ENCODE measurements at places on chromosomes 3 and 15.

GRCh38 chr15:49652922-49653321 lies 32.1 kb downstream of the DTWD1 start:
- DNase-seq = no peak

- peak; percentile 5 for DNase-seq
Observed at GRCh38 chr15:58628206-58628947, 121.1 kb downstream of the ADAM10 start.

- no peak for DNase-seq
Observed at GRCh38 chr15:75760704-75761435, 48.2 kb upstream of the CSPG4 start.

DNA sequence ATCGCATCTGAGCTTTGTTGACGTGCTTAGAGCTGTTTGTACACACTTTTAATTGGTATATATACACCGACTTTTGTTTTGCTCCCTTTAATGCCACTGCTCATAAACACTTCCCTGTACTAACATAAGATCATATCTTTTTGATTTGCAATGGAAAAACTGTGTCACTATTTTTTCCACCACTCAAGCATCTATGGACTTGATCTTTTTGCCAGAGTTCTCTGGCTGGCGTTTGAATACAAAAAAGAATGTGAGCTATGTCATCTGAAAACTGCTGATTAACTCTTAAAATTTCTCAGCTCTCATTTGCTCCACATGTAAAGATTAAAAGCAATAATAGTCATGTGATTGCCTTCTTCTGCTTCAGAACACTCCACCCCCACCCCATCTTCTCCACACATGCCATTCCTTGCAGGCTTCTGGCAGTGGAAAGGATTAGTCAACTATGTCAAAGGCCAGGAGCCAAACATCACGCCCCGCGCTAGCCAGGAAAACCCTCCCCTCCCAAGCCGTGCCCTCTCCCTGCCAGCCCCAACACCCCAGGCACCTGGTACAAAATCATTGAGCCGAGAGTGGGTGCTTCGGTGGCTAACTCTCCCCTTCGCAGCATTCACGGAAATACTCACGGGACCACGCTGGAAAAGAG lies 123.4 kb upstream of the MEF2A start:
- peak; percentile 93 for DNase-seq

GRCh38 chr3:127274200-127274760 lies 13.6 kb downstream of the PRR20G start:
- no peak for DNase-seq

DNA sequence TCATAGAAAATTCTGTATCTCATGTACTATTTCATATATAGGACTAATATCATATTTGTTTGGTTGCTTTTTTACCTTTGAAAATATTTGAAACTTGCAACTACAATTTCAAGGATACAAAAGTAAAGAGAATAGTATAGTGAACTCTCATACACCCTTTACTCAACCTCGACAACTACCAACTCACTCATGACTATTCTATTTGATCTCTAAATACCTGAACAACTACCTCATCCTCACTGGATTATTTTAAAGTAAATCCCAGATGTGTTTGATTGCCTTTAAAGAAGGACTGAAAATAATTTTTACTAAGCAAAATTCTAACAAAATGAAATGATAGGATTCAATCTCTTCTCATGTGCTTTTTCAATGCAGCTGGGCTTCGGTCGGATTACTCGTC lies 12.1 kb downstream of the TMPRSS7 start:
- no peak for DNase-seq

DNA sequence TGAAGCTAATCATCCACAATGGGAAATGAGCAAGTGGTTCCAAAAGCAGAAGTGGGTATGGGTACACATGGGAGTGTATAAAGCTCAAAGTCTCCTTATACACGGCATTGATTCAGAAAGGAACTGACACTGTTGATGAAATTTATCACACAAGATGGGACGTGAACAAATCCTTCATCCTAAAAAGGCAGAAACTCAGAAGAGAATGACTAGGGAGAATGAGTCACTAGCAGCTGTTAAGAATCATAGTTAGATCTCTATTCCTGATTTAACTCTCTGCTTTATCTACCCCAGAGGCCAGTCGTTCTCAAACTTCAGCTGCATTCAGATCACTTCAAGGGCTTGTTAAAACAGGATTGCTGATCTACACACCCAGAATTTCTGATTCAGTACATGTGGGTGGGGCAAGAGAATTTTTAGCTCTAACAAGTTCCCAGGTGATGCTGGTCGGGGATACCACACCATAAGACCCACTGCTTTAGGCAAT lies 97.7 kb upstream of the PHLDB2 start:
- DNase-seq = peak; percentile 50

DNA sequence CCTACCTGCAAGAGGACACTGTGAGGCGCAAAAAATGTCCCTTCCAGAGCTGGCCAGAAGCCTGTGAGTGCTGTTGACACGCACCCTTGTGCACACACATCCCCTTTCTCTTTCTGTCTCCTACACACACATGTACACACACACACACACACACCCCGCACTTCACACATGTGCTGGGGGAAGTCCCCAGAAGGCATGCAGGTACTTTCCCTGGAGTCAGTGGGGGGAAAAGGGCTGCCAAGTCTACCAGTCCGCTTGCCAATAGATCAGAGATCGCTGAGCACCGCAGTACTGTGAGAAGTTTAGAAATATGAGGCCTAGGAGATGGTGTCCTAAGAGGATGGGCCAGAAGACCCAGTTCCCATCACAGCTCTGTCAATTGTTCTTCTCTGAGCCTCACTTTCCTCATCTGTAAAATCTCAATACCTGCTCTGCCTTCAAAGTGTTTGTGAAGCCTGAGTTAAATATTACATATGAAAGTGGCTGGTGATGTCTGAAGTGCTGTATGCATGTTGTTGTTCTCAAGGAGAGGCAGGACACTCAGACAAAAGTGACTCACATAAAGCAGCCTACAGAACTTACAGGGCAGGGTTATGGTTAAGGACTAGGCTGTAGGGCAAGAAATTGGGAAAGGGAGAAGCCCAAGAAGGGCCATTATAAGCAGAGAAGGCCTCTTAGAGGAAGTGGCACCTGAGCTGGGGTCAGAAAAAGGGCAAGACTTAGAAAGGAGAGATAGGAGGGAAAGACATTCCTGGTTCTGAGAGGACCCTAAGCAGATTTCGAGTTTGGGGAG lies 6.8 kb downstream of the IL17RE start:
- DNase-seq = no peak

GRCh38 chr3:156705761-156706616 lies 31.6 kb downstream of the TIPARP start:
- DNase-seq = no peak

Measured in hepatic stellate cell (primary cell).